Activated CD4-positive, alpha-beta T cell treated with anti-CD3 and anti-CD28 coated beads, Interleukin-2, amount 10 ng/mL, durations not matched to agents 7 days and 5 days (primary cell): ENCODE measurements at places on chromosomes 16 and 17. TPM values are rescaled to one million over a fixed set of nuclear protein-coding genes. Genes with fewer than 3 reads are reported as not detected.

SLC5A11 gene
- not detected for total RNA-seq

ACLY gene
- total RNA-seq = 143 TPM

CHST4 gene
- not detected for total RNA-seq

SAMD14 gene
- 0.23 TPM for total RNA-seq

SLC35B1 gene
- 70.1 TPM for total RNA-seq

C16orf74 gene
- total RNA-seq = 1.7 TPM

WFDC1 gene
- not detected for total RNA-seq

CIITA gene
- total RNA-seq = 24.6 TPM

TBC1D3K gene
- total RNA-seq = not detected

EPOP gene
- total RNA-seq = 7.8 TPM

CNTNAP4 gene
- total RNA-seq = not detected

ARL4D gene
- 2.2 TPM for total RNA-seq

CDR2L gene
- 0.40 TPM for total RNA-seq

GPRC5C gene
- not detected for total RNA-seq

DNA sequence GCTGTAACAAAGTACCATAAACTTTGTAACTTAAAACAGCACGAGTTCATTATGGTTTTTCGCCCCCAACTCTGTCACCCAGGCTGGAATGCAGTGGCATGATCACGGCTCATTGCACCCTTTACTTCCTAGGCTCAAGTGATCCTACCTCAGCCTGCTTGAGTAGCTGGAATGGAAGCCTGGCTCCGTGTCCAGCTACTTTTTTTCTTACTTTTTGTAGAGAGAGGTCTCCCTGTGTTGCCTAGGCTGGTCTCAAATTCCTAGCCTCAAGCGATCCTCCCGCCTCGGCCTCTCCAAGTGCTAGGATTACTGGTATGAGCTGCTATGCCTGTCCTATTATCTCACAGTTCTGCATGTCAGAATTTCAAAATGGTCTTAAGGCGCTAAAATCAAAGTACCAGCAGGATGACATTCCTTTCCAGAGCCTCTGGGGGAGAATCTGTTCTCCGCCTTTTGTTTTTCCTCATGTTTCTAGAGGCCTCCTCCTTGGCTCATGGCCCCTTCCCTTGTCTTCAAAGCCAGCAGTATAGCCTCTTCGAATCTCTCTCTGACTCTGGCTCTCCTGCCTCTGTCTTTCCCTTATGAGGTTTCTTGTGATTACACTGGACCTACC, 10.1 kb upstream of the PRM1 start:
- no peak for DNase-seq

DNA sequence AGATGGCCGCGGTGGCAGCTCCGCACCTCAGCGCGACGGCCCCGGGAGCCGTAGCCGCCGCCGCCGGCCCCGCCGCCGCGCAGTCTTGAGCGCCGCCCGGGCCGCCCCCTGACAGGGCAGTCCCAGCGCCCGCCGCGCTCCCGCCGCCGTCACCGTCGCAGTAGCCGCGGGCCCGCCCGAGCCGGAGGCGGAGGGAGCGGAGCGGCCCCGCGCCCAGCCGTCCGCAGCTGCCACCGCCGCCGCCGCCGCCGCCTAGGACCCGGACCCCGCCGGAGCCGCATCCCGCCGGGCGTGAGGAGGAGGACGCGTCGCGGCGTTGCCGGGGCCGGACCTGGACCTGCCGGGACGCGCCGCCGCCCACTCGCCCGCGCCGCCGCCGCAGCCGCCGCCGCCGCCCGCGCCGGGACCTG, 218 bp downstream of the TNRC6C start:
- no peak for DNase-seq

DNA sequence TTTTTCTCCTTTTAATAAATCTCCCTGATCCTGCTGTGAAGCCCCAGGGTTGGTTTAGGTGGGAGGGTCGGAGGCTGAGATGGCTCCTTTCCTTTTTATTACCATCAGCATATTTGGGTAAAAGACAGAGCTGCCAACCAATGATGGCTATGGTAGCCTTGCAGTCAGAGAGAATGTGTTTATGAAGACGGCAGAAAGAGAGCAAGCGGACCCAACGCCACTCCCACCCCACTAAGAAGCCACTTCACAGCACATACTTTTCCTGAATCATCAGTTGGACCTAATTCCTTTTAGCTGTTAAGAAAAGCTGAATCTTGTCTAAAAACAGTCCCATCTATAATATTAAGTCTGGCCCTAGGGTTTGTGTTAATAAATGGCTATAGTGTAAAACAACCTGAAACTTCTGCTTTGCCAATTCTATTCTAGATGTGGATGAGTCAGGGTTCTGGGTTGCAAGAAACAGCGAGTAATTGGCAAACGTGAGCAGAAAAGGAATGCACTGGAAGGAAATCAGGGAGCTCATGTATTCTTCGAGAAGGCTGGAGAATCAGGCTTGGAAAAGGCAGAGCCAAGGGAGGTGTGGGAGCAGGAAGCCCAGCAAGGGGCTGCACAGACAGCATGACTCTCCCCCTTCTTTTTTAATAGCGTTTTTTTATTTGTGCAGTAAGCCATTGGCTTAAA, 34.0 kb upstream of the PRKCA start:
- no peak for DNase-seq

GRCh38 chr16:67718668-67719047, 458 bp downstream of the GFOD2 start:
- peak; percentile 24 for DNase-seq

- DNase-seq = no peak
Observed at GRCh38 chr16:12081048-12081404, 104.5 kb downstream of the SNX29 start.

- no peak for DNase-seq
Observed at GRCh38 chr17:43220511-43221125, 7.8 kb downstream of the CCDC200 start.

- no peak for DNase-seq
Observed at GRCh38 chr17:27888945-27889344, 4.2 kb downstream of the LYRM9 start.

- no peak for DNase-seq
Observed at GRCh38 chr17:40517981-40518380, 16.6 kb upstream of the TNS4 start.

DNA sequence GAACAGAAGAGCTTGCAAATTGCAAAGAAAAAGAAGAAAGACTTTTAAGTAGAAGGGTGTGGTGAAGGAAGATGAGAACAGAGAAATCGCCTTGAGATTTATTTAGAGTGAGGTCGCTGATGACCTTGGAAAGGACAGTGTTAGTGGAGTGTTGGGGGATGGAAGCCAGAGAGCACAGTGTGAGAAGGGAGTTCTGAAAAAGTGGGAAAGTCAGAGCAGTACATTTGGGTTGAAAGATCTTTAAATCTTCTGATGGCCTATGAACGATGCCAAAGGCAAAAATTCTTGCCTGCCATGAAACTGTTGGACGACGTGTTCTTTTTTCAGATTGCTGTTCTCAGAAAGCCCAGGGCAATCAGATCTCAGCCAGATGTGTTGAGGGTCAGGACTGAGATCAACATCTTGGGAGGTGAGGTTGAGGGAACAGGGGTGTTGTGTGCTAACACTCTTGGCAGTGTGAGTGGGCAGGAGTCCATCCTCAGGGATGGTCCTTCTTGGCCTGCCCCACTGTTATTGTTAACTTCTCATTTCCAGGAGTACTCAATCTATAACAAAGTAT, 330.1 kb downstream of the MAP2K6 start:
- DNase-seq = no peak

- no peak for DNase-seq
Observed at GRCh38 chr16:89054261-89054661, 39.4 kb upstream of the ACSF3 start.

DNA sequence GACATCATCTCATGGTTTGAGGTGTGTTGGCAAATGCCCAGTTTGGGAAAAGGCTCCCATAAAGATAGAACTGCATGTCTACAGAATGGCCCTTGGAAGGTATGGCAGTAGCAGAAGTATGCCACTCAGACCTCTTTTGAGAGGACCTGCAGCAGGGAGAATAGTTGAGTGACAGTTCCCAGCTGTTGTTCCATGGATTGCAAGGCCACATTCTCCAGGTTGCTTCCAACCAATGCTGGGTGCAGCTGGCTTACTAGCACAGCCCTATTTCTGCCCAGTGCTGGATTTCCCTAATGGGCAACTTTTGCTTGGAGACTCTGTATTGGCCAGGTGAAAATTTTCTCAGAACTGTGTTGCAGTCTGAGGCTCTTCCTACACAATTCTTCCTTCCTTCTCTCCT, 266.2 kb downstream of the UTP18 start:
- no peak for DNase-seq

DNA sequence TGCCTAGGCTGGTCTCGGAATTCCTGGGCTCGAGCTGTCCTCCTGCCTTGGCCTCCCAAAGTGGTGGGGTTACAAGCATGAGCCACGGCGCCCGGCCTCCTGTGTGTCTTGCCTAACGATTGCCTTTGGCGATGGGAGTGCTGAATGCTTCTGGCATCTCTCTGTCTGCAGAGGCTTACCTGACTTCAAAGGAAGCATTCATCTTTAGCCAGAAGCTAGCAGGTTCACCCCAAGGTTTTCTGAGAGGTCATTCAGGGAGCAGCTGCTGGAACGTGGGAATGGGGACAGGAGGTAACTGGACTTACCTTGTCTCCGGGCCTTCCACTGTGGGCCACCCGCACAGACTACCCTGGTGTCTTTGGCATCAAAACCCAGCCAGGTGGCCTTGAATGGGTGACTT, 54.7 kb downstream of the PLCG2 start:
- DNase-seq = no peak

DNA sequence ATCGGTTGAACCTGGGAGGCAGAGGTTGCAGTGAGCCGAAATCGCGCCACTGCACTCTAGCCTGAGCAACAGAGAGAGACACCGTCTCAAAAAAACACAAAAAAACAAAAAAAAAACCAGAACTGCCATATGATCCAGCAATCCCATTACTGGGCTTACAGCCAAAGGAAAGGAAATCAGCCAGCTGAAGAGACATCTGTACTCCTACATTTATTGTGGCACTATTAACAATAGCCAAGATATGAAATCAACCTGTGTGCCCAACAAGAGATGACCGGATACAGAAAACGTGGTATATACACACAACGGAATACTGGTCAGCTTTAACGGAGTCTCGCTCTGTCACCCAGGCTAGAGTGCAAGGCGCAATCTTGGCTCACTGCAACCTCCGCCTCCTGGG, 14.6 kb downstream of the FANCA start:
- no peak for DNase-seq

- no peak for DNase-seq
Observed at GRCh38 chr17:42171831-42172230, 9.1 kb downstream of the KCNH4 start.

- no peak for DNase-seq
Observed at GRCh38 chr16:53453928-53454327, 19.7 kb downstream of the RBL2 start.

DNA sequence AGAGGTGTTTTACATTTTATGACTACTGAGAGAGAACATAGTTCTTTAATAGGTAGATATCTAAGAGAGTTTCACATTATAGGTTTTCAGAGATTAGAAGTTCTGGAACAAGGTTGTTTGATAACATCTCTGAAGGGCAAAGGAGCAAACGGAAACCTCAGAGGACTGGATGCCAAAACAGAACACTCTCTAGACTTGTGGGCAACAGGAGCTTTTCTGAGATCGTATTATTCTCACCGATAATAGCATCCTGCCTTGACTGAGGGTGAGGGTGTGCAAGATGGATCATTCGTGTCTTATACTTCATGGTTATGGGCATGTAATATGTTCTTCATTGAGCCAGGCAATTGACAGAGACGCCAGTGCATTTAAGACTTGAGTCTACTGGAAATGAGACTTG, 234.8 kb downstream of the IRX3 start:
- DNase-seq = no peak

DNA sequence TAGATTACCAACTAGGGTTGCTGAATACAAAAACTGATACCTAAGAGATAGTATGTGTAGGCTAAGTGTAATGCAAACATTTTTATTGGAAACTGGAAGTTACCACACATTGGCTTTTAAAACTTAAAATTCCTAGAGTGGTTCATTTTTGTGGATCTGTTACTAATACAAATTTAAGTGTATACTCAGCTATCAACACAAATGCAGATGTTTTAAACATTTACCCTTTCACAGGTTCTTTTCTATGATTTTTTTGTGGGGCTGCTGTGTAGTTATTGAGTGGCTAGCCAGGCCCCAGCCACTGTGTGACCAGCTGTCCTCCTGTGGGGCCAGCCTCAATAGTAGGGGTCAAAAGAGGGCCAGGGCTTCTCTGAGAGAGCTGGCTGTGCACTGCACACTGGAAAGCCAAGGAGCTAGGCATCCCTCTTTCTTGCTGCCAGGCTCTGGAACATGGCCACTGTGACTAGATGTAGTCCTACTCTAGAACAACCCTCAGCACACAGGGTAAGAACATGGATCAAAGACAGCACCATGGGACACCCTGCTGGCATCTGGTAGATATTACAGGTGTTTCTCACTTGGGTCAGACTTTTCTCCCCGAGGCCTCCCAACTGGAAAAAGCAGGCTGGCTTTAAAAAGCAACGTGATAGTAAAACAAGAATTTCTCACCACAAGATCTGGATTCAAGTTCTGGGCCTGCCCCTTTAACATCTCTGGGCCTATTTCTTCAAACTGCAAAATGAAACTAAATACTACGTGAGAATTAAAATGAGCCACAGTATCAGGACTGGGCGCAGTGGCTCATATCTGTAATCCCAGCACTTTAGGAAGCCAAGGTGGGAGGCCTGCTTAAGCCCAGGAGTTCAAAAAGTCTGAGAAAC, 7.3 kb upstream of the VEZF1 start:
- peak; percentile 62 for DNase-seq

DNA sequence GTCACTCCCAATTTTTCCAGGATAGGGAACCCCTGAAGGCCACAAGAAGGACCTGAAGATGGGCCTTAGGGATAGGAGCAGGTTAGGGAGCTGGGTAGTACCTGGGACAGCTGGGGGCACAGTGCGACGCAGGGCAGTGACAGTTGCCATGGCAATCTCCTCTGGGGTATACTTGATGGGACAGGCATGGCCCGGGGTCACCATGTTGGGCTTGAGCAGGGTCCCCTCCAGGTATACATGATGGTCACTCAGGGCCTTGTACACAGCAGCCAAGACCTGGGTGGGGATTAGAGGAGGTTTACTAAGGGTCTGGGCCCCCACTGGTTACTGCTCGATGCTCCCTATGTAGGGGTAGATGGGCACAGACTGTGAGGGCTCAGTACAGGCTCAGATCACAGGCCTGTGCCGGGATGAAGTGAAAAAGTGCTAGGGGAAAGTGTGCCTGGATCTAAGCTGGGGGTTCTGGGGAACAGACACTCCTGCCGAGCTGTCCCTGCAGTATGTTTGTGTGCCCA, 2.7 kb downstream of the ALDOC start:
- DNase-seq = no peak

DNA sequence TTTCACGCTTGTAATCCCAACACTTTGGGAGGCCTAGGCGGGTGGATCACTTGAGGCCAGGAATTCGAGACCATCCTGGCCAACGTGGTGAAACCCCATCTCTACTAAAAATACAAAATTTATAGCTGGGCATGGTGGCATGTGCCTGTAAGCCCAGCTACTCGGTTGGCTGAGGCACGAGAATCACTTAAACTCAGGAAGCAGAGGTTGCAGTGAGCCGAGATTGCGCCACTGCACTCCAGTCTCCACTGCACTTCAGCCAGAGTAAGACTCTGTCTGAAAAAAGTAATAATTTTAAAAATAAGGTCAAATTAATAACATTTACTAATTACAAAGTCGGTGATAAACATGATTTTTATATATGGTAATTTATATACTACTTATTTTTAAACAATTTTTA, 155.9 kb downstream of the AXIN2 start:
- DNase-seq = no peak

GRCh38 chr17:58829172-58829637, 73.6 kb downstream of the PPM1E start:
- no peak for DNase-seq
